ENCODE measurements at places on chromosomes 2 and 18.

DNA sequence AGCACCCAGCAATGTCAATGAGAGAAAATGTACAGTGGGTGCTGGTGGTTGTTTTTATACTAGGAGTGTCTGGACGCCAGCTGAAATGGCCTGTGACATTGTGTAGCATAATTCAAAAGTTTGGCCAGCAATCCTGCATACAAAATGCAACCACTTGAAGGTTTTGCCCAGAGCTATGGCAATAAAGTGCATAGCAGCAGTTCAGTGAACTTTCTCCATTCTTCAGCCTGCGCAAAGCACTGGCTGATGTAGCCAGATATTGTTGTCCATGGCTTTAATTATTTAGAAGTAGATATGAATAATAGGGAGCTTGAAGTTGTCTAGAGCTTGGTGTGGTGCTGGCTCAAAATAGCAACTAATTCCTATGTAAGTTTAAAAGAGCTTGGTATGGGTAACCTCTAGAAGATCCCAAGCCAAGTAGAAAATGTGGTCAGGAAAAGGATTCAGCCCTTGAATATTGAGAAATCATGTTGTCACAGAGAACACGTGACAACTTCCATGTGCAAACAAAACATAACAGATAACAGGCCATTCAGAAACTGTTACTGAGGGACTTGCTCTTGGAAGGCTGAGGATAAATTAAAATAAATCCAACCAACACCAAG is 33.3 kb upstream of the PGAP1 start:
- DNase-seq = no peak

- no peak for DNase-seq
Measured at GRCh38 chr2:153532140-153532539, 53.6 kb upstream of the RPRM start.

DNA sequence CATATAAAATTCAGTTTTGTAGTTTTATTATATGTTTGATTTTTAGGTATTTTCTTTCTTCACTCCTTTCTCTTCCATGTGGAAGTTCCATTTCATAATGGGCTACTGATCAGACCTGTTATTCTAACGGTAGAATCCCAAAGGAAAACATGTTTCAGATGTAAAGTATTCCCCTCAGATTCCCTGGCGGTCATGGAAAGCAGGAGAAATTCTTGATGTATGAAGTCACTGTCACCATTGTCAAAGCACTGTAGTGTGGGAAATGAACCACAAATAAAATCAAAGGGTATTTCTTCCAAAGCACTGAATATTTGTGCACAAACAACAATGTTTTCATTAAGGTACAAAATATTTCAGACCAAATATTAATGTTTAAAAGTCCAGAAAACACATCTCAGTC is 237.3 kb upstream of the KLHL14 start:
- no peak for DNase-seq

GRCh38 chr18:63832470-63832869 is 55.0 kb upstream of the SERPINB2 start:
- no peak for DNase-seq

- no peak for DNase-seq
Measured at GRCh38 chr18:71523483-71524435, 1020.4 kb downstream of the CBLN2 start.

DNA sequence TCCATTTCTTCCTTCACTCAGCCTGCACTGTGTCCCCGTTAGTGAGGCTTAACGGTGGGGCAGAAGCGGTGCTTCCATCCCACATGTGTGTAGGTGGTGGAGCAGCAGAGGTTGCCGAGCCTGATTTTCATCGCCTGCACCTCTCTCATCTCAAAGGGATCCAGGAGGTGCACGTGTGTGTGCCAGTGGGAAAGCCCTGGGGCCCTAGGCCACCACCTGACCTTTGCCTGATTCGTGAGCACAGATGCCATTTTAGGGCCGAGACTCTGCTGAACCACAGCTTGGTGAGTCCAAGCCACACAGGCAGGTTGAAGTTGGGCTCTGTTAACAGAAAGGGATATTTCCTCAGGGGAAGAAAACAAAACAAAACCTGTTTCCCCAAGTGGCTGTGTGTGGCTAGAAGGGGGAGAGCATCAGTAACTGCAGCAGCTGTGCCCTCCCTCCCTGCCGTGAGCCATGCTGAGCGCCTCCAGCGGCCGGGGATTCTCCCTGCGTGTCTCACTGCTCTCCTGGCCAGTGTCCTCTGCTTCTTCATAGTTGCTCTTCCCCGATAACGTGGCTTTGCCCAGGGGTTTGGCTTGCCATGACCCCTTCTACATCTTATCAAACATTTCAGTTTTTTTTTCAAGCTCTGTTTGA is 81.5 kb downstream of the MAPRE2 start:
- no peak for DNase-seq

DNA sequence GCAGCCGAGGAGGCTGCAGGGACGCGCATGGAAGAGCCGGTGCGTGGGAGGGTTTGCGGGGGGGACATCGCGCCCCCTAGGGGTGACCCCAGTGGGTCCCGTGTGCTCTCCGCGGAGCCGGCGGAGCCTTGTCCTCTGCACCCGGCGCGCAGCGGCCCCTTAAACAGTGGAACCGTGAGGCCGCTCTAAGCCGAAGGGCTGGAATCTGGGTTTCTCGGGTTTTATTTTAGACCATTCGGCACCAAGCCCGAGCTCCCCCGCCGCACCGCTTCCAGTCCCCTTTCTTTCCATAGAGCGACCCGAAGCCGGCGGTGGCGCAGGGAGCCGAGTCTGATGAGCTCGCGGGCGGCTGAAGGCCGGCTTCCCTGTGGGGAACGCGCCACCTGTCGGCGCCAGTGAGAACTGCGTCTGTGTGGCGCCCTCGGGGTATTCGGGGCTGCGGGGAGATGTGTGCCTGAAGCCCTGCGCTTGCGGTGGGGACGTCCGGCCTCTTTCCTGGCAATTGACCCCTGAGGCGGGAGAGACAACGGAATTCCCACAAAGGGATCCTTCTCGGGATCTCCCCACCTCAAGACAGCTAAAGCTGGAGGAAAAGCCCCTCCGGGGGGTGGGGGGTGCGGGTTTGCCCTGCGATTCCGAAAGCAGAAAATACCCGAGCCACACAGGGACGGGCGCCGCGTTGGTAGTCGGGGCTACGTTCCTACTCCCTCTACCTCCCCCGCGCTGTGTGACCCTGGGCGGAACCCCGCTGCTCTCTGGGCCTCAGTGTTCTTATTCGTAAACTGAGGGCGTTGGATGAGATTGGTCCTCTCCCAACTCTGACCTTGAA is 8.2 kb upstream of the EN1 start:
- DNase-seq = peak; percentile 29

DNA sequence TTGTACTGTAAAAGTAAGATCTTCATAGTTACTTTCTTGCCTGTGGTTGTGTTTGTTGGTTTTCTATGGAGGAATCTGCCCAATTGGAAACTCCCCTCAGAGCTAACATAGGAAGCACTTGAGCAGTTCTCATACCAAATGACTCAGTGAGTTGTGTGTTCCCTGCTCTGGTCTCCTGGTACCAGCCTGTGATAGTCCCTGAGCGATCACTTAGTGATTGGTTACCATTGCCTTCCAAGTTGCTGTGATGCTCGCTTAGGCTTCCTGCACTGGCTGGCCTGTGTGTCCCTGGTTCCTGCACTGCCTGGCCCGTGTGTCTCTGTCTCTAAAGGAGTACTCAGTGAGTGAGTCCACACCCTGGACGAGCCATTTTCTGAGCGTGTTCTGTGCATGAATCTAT is 133.0 kb downstream of the MAP4K4 start:
- no peak for DNase-seq

All from activated CD8-positive, alpha-beta memory T cell treated with anti-CD3 and anti-CD28 coated beads for 1 hour (primary cell).